CD4-positive, alpha-beta T cell treated with Interleukin-17A for 4 hours (primary cell): ENCODE measurements at places on chromosomes 6 and 20.
A peak's percentile ranks its signal among the peaks of the same experiment; 100 is the strongest.

GRCh38 chr6:53768636-53769035, 26.2 kb upstream of the LRRC1 start:
- DNase-seq: no peak

DNA sequence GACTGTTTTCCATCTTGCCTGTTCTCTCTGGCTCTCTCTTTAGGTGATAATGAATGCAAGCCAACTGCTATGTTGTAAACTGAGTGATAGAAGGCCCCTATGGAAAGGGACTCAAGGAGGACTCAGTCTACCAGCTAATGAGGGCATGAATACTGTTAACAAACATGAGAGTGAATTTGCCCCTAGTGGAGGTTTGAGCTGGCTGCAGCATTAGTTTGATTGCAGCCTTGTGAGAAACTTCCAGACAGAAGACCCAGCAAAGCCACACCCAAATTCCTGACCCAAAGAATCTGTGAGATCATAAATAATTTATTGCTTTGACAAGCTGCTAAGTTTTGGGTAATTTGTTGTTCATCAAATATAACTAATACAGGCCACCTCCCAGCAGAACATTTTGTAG, 50.0 kb upstream of the PLCB1 start:
- no peak for DNase-seq

DNA sequence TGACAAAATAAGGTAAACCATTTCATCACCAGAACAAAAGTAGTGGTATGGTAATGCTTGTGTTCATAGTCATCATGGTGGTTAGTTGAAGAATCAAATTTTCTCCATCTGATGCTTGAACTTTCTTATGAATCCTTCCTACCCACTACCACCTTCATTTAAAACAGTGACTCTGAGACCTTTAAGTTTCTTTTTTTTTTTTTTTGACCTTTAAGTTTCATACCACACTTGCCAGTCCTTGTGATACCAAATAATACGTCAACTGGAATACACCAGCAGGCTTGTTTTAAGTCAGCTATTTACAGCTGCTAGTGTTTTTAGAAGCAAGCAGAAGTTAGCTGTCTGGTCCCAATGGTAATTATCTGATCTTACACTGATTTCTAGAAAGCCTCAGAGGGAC, 413.4 kb upstream of the SOX4 start:
- DNase-seq: no peak

GRCh38 chr20:36917240-36917639, 34.3 kb downstream of the SAMHD1 start:
- DNase-seq: no peak

DNA sequence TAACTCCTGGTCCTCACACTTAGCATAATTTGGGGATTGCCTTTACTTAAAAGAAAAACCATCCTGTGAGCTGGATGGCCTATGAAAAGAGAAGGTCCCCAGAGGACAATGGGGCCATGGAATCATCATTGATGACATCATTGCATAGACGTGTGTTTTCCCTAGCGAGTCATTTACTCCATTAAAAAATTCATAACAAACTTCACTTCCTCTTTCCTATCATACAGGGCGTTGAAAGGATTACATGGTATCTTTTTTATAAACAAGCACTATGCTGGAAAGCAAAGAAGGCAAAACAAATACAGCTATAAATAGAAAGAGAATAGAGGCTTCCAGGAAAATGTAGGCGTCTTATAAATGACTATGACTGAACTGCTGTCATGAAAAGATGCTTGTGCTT, 11.3 kb upstream of the COL12A1 start:
- no peak for DNase-seq

GRCh38 chr6:63521475-63522210, 50.6 kb upstream of the LOC128125822 start:
- no peak for DNase-seq

GRCh38 chr6:110287462-110288341, 70.4 kb downstream of the METTL24 start:
- no peak for DNase-seq

DNA sequence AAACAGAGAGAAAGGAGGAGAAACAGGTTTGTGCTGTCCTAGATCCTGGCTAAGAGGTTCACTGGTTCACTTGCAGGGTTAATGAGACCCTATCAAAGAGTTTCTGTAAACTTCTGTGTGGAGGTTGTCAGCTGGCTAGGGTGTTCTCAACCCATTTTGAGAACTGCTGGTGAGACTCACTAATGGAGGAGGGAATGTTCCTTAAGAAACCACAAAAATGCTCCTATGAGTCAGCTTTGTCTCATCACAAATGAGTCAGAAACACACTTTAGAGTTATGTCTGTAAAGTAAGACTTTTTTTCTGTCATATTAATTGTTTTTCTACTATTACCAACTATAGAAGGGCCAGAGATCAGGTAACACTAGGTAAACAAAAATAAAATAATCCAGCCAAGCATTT, 884.4 kb downstream of the PHF3 start:
- no peak for DNase-seq

DNA sequence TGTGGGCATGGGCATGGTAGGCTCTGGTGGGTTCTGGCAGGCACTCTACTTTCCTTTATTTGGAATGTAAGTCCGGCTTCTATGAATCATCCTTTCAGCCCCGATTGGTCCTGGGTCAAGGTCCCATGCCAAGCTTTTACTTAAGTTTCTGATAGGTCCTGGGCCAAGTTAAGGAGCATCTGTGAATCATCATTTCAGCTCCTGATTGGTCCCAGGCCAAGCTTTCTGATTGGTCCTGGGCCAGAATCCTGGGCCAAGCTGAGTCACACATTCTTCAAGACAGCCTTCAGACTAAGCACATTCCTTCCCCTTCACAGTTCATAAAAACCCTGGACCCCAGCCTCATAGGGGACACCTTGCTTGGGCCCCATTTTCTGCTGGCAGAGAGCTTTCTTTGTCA, 231.0 kb upstream of the EYS start:
- DNase-seq: no peak

- no peak for DNase-seq
Observed at GRCh38 chr20:23386304-23387117, 24.5 kb downstream of the GZF1 start.

DNA sequence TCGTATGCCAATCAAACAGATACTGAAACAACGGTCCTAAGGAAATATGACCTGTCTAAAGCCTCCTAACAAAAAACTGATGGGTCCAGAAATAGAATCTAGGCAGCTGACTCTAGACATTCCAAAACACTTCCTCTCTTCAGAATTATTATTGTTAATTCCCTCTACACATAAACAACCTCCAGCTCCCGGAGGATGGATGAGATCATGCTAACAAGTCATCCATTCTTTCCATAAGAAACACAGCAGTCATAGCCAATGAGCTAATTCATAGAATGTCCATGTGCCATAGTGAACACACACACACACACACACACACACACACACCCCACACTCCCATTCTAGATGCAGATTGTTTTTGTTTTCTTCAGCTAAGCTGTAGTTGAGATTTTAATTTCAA, 44.3 kb downstream of the HDGFL1 start:
- no peak for DNase-seq

DNA sequence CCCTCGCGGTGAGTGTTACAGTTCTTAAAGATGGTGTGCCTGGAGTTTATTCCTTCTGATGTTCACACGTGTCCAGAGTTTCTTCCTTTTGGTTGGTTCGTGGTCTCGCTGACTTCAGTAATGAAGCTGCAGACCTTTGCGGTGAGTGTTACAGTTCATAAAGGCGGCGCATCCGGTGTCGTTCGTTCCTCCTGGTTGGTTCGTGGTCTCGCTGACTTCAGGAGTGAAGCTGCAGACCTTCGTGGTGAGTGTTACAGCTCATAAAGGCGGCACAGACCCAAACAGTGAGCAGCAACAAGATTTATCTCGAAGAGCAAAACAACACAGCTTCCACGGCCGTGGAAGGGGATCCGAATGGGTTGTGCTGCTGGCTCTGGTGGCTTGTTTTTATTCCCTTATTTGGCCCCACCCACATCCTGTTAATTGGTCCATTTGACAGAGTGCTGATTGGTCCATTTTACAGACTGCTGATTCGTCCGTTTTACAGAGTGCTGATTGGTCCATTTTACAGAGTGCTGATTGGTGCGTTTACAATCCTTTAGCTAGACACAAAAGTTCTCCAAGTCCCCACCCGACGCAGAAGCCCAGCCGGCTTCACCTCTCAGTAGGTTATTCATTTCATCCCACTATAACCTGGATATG, 48.2 kb upstream of the ARG1 start:
- DNase-seq: peak; percentile 17

DNA sequence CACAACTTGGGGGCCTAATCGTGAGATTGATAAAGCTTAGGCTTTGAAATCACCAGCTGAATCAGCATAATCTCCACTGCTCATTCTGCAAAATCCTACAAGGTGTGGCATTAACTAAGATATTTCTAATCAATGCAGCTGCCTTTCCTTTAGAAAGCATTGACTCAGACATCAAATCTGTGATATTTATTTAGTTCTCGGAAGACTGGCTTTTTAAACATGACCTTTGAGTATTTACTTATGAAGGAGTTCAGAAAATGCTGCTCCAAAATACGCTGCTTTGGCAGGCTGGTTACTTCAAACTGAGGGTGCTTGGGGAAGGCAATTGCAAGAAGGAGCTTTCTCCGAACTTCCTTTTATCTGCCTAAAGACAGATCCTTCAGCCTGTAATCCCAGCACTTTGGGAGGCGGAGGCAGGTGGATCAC, 23.7 kb upstream of the FUCA2 start:
- DNase-seq: no peak

DNA sequence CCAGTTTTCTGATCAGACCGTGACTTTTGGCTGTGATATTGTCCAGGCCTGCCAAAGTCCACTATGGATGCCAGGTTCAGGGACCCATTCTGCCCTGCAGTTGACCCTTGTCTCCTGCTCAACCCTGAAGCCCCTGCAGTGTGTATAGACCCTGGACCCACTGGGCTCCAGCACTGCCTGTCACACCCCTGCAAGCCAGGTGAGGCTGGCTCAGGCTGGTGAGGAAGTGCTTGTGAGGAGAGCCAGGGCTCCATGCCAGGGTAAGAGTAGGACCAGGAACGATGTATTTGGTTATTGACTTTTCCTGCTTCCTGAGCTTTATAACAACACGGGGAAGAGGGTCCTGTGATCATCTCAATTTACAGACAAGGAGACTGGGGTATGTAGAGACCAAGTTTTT, 19.1 kb upstream of the CD93 start:
- no peak for DNase-seq

DNA sequence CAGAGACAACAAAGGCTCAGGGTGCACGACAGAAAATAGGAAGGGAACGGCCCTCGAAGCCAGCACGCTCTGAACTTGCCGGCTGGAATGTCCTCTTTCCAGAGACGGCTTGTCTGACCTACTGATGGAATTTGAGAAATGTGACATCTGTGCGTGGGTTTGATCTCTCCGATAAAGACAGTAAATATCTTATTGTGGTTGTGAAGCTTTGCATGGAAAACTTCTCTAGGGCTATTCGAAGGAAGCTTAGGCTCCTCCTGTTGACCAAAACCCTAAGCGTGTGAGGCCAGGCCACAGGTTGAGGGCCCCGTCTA, 247.3 kb downstream of the ZNF217 start:
- DNase-seq: no peak

GRCh38 chr6:10901770-10902169, 14.9 kb downstream of the SYCP2L start:
- DNase-seq: no peak

GRCh38 chr20:9508696-9509178, 5.7 kb upstream of the LAMP5 start:
- DNase-seq: no peak

DNA sequence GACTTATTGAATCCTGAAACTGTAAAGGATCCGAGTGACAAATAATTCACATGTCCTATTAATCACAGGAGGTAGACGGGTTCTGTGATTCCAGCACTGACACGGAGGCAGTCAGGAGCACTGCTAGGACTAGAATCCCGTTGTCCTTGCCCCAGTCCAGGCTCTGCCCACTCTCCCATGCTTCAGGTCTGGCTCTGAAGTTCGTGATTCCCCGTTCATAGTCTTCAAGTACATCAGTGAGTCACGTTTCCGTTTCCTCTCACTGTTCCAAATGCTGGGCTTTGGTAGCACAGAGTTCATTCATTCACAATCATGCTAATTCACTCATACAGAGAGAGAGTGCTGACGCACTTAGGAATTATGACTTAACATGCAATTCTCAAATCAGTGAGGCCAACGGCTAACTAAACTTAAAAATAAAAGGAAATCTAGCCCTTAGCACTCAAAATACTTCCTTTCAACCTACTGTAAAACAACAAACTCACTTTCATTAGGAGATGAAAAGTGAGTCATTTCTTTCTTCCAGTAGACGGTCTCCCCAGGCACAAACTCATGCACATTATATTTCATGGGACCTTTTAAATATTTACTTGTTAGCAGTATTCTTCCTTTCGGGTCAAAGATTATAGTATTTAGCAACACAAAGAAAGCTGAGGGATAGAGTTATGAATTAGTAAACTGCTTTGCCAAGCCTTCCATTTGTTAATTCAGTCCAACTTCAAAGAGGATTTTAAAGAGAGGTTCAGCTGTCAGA, 94.0 kb upstream of the NHSL1 start:
- peak; percentile 45 for DNase-seq

- no peak for DNase-seq
Observed at GRCh38 chr6:75220357-75220756, 14.5 kb upstream of the COL12A1 start.

GRCh38 chr6:82783587-82784236, 281.9 kb downstream of the UBE3D start:
- DNase-seq: no peak

DNA sequence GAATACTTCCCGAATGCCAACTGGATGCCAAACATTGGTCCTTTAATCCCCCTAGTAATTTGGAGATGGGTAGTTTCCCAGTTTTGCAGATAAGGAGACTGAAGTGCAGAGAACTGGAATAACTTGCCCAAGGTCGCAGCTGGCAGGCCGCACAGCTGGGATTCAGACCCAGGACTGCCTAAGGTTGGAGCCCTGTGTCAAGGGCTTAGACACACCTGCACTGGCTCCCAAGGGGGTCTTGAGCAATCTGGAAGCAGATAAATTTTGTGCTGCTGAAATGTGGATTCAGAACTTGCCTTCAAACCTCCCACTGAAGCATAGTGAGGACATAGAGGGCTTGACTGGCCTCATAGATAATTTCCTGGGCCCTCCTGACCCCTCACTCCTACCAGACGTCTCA, 30.5 kb downstream of the FOXP4 start:
- no peak for DNase-seq

DNA sequence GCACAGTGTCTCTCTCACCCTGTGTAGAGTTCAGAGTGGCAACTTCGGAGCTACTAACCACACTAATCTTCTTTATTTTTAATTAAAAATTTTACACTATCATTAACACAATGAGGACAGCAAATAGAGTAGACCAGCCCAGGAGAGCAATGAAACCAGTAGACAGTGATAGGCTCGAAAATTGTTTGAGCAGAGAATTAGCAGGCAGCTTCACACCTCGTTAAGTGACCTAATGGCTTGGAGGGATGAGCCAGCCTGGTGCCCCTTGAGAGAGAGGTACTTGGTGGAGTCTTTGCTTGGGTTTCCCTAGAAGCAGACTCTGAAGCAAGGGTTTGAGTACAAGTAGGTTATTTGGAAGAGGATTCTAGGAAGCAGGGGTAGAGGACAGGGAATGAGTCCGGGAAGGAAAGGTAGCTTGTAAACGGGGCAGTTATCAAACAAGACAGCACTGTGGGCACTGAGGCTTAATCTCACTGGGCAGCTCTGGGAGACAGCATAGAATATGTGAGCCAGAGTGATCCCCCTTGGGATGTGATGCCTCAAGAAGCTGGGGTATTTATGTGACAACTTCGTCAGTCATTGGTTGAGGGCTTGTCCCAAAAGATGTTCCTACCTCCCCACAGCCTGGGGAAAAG, 146.1 kb downstream of the PCSK2 start:
- no peak for DNase-seq

GRCh38 chr6:80921861-80922460, 815.5 kb downstream of the BCKDHB start:
- no peak for DNase-seq

- no peak for DNase-seq
Observed at GRCh38 chr20:22862671-22863230, 172.4 kb upstream of the SSTR4 start.
